Suprapubic skin (tissue), 4 donors: ENCODE measurements at places on chromosomes 1 and 21.

GRCh38 chr1:172467446-172467845 lies 23.6 kb upstream of the PIGC start:
- no peak for DNase-seq

- no peak for DNase-seq
Measured at GRCh38 chr1:65258106-65258505, 51.2 kb upstream of the DNAJC6 start.

DNA sequence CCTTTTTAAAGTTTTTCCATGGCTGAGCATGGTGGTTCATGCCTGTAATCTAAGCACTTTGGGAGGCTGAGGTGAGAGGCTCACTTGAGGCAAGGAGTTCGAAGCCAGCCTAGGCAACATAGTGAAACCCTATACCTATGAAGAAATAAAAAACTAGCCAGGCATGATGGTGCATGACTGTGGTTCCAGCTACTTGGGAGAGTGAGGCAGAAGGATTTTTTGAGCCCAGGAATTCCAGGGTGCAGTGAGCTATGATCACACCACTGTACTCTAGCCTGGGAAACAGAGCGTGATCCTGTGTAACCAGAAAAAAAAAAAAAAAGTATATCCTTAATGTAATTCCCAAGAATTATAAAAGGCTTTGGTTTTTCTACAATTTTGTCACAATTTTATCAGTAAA lies 17.4 kb downstream of the DEPDC1 start:
- no peak for DNase-seq

DNA sequence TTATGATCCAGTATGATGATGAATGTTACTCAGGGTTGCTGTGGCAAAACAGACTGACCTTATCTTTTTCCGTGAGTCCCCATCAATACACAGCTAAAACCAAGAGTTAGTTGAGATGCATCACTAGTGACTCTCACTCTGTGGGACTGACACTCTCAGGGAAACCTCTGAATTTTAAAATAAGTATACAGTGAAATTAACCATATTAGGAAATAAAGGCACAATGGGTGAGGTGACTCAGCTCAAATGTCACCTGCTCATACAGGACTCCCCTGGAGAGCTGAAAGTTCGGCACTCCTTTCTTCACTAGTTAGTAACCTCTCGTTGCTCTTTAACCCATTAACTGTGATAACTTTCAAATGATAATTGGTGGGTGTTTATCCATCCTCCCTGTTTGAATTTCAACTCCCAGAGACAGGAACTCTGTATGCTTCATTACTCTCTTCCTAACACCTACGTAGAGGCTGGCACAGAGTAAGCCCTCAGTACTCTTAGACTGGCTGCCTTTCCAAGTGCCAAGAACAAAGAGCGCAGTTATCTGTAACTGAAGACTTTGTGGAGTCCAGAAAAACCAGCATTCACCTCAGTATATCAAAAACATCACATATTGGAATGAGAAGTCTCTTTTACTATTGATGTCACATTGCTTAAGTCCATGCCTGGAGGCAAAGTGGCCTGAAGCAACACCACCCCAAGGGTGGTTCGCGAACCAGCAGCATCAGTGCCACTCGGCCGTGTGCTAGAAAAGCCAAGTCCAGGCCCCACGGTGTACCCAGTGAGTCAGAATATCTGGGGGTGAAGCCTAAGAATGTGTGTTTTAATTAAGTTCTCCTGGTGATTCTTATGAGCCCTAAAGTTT lies 91.1 kb downstream of the NIBAN1 start:
- DNase-seq = no peak

DNA sequence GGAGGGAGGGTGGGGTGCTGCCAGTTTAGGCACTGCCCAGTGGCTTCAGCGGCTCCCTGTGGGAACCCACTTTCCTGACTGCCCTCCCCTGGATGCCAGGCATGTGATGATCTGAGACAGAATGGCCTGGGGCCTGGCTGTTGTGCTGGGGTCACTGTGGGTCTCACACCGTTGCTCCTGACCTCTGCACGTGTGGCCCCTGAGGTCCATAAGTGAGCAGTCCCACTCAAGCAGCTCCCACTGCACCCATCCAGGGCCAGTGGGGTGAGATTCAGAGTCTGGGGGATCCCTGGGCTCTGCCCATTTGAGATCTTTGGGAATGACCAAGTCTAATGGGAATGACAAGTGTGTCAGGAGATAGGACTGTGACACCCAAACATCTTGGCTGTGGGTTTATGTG lies 18.0 kb downstream of the PODN start:
- DNase-seq = no peak

GRCh38 chr1:102595106-102595505 lies 513.2 kb downstream of the COL11A1 start:
- no peak for DNase-seq

- peak; percentile 79 for DNase-seq
Measured at GRCh38 chr1:110780600-110781484, 92.1 kb upstream of the CD53 start.

- no peak for DNase-seq
Measured at GRCh38 chr1:78004719-78005447, at the start of gene DNAJB4. TSS of gene DNAJB4 (plus strand) at chr1:78004939. CDS start at chr1:78005111, 172 bp downstream.

DNA sequence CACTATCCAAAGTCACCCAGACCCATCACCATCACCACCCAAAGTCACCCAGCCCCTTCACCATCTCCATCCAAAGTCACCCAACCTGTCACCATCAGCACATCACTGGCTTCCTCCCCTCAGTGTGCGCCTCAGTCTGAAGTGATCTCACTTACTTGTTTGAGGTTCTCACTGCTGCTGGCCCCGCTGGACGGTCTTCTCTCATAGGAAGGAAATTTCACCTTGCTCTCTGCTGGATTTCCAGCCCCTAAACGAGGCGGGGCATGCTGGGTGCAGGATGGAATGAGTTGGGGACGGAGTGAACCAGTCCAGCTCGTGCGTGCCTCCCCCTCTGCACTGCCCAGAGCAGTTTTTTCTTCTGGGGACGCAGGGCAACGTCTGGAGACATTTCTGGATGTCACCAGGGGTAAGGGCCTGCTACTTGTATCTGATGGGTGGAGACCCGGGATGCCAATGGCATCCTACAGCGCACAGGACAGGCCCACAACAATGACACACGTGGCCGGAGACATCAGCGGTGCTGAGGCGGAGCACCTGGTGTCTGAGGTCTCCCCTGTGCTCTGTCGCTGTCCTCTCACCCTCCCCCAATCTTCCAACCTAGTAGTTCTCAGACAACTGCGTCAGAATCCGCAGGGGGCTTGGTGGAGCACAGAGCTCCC lies 38.6 kb downstream of the PDE9A start:
- DNase-seq = peak; percentile 22

- DNase-seq = no peak
Measured at GRCh38 chr1:25100151-25100833, 132.0 kb downstream of the SYF2 start.

- DNase-seq = no peak
Measured at GRCh38 chr1:200866521-200866920, 6.3 kb upstream of the GPR25 start.

DNA sequence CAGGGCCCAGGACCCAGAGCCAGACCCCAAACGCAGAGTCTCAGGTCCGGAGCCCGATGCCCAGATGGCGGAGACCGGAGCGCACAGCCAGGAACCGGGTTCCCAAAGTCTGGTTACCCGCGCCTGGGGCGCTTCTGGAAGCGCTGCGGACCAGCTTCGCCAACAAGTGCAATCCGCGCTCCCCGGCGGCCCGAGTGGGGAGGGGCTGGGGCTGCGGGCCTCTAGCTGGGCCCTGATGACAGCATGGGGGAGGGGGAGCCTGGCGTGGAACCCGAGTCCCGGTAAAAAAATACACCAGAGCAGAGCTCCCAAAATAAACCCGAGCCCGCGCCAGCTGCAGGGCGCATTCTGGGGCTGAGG lies 494 bp downstream of the NT5C1A start:
- DNase-seq = no peak

DNA sequence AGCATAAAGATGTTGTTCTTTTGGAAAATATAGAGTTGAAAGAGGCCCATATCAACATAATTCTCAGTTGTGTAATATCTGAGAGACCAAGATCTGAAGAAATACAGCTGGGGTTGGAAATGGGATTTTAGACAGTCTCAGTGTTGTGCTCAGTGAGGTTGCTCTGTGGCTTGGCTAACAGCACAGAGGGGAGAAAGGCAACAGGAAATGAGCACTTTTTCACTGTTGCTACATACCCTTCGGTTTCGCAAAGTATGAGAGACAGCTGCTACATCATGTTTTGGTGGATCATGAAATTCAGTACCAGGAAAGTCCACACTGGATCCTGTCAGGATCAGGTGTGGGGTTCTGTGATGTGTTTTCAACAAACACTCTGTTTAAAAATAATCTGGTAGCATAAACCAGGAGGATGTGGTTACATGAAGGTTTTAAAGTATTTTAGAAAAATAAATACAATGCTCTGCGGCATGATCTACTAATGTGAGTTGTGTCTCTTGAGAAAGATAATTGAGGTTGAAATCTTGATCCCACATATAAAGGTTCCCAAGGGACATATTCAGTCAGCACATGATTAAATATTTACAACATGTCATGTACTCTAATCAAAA lies 7.0 kb upstream of the GPR88 start:
- DNase-seq = no peak

GRCh38 chr1:228827019-228827418 lies 91.7 kb downstream of the RHOU start:
- DNase-seq = no peak
